ENCODE measurements at places on chromosomes 6 and 20.
A peak's percentile ranks its signal among the peaks of the same experiment; 100 is the strongest.

DNA sequence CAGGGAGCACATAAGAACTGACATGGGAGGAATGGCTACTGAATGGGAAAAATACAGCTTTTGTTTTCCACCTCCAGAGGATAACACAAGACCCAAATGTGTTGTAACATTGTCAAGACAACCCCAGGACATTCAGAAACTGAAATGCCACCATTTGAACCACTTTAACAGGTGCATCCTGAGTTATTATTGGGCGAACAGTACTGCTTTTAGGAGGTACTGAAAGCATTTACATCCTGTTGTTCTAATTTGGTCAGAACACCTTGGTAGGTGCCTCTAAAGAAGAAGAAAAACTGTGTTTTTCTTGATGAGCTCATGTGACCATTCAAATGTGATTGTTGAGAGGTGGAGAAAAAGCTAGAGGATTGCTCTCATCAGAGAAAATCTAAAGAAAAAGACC, 6.4 kb upstream of the TXNDC5 start:
- no peak for DNase-seq

- DNase-seq = no peak
These were observed 14.0 kb downstream of the IGF2R start for GRCh38 chr6:159982731-159983506.

DNA sequence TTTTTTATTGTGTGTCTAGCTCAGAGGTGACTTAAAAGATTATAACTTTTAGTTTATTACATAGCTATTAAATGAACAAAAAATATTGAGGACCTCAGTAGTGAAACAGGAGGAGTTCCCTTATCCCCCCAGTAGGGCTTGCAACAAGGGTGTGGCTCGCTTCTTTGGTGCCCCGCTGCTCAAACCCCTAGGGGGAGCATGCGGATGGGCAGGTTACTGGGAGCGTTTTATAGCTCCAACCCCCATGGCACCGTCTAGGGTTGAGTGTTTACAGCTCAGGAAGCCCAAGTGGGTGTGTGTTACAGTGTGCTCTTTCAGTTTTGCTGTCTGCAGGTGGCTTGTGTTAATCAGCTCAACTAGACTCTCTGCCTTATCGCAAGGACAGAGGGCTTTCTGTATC, 1513.7 kb downstream of the GRIK2 start:
- no peak for DNase-seq

- DNase-seq = no peak
These were observed 779 bp upstream of the KCNG1 start for GRCh38 chr20:51023617-51024155.

DNA sequence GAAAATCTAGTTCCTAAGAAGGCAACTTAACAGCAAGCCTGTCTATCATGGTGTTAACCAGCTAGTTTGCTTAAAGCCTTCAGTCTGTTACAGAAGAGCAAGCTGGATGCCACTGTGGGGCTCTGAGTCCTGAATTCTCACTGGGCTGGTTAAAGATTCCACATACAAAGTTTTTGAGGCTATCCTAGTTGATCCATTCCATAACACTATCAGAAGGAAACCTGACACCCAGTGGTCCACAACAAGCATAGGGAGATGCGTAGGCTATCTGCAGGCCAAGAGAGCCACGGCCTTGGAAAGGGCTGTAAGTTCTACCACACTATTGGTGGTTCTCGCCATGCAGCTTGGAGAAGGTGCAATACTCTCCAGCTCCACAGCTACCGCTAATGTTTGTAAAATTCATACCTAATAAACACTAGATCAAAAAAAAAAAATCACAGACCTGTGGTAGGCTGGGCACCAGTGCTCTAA, 420 bp upstream of the MCCD1 start:
- no peak for DNase-seq

DNA sequence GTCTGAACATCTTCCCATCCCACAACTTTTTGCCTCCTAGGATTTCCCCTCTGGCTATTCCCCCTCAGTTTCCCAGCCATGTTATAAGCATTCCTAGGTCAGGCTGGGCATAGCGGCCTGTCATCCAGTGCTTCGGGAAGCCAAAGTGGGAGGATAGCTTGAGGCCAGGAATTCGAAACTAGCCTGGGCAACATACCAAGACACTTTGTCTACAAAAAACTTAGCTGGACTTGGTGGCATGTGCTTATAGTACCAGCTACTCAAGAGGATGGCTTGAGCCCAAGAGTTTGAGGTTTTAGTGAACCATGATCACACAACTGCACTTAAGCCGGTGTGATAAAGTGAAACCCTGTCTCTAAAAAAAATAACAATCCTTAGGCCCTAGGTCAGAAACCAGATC, 447.4 kb downstream of the KIF16B start:
- no peak for DNase-seq

DNA sequence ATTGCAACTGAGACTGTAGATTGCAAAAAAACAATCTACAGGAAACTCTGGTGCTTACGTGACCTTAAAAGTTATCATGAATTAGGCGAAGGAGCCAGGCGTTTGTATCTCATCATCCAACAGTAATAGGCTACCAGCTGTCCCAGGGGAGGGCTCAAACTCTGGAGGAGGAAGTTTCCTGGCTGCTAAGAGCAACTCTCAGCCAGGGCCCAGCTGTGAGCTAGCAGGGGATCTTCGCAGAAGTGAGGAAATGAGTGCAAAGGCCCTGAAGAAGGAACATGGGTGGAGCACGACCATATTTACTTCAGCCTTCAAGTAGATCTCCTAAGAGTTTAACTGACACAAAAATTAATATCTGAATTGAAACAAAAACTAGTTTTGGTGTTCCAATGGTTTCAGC, 686.9 kb upstream of the MAP3K7 start:
- no peak for DNase-seq

GRCh38 chr6:53112871-53113270, 35.8 kb downstream of the GCM1 start:
- no peak for DNase-seq

- DNase-seq = no peak
These were observed 197.6 kb upstream of the PMEPA1 start for GRCh38 chr20:57907131-57908000.

GRCh38 chr6:56709650-56710049, 67.0 kb upstream of the DST start:
- DNase-seq = no peak

DNA sequence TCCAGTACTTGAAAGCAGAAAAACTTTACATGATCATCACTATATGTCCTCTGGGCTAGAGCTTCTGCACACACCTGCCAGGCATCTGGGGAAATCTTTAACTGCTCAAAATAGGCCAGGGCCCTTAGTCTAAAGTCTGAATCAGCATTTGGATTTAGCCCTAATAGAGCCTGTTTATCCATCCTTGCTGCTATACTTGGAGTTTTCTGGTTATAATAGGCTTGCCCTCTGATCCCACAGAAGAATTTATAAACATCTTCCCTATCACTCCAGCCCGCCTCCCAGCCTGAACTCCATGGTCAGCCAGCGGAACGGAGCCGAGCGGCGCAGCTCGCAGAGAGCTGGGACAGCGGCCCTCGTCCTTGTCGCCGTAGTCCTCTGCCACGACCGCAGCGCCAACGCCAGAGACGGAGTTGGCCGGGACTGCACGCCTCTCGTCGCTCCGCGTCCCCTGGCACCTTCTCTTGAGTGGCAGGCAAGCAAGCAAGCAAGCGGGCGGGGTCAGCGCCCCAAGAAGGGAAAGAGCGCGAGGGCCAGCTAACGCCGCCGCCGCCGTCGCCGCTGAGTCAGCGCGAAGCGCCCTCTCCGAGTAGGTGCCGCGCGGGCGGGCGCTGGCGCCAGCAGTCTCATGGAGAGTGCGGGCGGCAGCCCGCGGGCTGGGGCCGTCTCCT, 25.4 kb upstream of the ASIP start:
- DNase-seq = peak; percentile 64

DNA sequence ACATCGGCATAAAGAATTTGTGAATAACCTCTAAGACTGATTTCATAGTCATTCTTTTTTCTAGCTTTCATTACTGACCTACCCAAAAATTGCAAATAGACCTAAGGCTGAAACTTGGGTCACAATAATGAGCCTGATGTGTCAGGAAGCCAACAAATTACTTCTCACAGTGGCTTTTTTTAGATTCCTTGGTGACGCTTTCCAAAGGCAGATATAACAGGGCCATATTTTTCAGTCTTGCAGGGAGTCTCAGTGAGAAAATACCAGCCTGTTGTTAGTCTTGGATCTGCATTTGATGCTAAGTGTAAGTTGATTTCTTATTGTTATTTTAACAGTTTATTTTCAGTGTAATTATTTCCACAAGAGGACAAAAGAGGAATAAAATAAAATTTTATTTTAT, 179.7 kb downstream of the KHDC1L start:
- no peak for DNase-seq

DNA sequence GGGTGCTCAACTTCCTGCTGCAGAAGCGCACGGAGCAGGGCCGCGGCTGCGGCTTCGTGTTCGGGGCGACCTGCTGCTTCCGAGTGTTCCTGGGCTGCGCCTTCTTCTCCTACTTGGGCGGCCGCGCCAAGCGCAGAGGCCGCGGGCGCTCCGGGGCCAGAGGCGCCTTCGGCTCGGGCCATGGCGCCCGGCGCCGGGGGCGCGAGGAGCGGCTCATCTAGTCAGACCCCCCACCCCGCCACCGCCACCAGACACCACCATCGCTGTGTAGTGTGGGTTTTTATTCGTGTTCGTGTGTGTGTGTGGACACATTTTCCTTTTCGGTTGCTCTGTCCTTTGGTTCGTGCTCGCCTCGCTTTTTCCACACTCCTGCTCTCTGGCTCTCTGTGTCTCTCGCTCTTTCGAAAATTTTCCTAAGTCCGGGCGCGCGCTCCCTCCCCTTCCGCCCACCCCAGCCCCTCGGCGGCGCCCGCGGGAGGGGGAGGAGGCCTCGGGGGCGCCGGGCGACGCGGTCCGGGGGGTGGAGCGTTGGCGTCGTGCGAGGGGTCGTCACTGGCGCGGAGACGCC, 38.1 kb downstream of the GNAS start:
- peak; percentile 83 for DNase-seq
